GM18507 (cell line): ENCODE measurements at places on chromosomes 11 and 22.

GRCh38 chr11:61793829-61794204 lies 1.1 kb downstream of the FEN1 start:
- no peak for DNase-seq

GRCh38 chr11:126716456-126717083 lies 284.0 kb downstream of the KIRREL3 start:
- DNase-seq, result peak; percentile 17

DNA sequence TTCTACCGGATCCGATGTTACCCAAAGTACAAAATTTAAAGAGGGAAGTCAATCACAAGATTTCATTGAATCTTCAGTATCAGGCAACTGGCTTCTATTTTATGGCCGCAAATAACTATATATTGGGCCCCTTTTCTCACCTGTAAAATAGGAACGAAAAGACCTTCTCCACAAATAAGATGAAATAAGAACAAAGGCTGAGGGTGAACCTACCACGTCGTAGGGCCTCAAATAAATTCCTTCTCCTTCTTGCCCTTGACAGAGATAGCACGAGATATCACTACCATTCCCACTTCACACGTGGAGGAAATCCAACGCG lies 794 bp upstream of the EMSY start:
- no peak for DNase-seq

GRCh38 chr11:100739666-100740065 lies 52.6 kb downstream of the ARHGAP42 start:
- DNase-seq, result no peak

DNA sequence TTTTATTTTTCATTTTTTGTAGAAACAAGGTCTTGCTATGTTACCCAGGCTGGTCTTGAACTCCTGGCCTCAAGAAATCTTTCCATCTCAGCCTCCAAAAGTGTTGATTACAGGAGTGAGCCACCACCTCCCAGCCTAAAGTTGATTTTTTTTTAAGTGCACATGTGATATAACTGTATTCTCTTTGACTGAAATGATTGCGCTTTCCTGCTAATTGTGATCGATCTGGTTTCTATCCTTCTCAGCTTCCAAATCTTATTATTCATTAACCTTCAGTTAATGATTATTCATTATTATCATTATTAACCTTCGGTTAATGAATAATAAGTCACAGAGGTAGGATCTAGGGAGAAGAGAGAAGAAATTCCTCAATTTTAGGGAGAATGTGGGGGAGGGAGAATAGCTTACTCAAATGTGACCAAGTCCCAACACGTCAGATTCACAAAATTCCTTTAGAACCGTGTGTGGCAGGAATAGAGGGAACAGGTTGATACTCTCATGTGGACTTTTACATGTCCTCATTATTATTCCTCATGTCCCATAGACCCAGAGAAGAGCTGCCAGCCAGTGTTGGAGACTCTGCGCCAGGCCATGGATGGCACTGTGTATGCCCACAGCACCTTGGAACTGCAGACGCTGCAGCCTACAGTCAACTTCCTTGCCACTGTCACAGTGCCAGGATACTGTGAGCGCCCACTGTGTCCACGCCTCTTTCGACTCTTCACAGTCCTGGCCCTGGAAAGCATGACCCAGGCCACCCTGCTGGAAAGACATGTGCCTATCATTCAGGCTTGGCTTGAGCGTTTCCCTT lies 47.1 kb downstream of the RRP8 start:
- DNase-seq, result no peak

DNA sequence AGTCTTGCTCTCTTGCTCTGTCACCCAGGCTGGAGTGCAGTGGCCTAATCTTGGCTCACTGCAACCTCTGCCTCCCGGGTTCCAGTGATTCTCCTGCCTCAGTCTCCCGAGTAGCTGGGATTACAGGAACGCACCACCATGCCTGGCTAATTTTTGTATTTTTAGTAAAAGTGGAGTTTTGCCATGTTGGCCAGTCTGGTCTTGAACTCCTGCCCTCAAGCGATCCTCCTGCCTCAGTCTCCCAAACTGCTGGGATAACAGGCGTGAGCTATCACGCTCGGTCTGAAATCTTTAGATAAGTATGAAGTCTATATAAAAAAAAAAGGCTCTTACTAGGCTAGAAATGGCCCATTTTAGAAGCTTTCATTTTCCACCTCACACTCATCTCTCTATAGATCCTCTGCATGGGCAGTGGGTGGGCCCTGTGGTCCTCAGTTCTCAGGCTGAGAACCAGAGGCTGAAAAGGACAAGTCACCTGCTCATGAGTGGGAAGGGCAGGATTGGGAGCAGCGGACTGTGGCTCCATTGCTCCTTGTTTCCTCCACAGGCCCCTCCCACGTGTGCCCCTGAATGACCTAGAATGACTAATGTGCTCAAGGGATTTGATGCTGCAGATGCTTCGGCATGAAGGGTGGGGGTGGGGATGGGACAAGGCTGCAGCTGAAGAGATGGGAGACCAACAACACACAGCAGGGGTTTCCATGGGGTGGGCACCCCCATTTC lies 19.8 kb upstream of the PRAME start:
- no peak for DNase-seq

GRCh38 chr11:2804189-2804588 lies 81.4 kb downstream of the CDKN1C start:
- DNase-seq, result no peak

- peak; percentile 39 for DNase-seq
Observed at GRCh38 chr11:63564056-63564774, 1.0 kb upstream of the PLAAT2 start.

- DNase-seq, result no peak
Observed at GRCh38 chr11:281486-282161, 3.4 kb downstream of the NLRP6 start.

DNA sequence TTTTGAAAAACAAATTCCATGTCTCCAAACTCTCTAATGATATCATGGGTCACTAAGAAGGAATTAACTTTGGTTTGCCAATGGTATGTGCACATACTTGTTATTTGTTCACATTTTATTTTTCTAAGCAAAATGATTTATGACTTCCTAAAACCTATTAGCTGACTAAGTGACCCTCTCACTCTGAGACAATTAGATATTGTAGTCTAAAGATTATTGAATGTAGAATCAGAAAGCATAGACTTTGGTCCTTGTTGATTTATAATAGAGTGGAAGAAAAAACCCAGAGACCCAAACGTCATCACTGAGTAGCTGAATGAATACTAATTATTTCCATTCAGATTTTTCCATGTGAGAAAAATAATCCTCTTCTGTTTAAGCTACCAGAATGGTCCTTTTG lies 243.5 kb upstream of the ANO3 start:
- no peak for DNase-seq

GRCh38 chr22:37891926-37892325 lies 14.2 kb upstream of the MICALL1 start:
- DNase-seq, result no peak

- DNase-seq, result no peak
Observed at GRCh38 chr11:113876074-113876797, 864 bp upstream of the USP28 start.

DNA sequence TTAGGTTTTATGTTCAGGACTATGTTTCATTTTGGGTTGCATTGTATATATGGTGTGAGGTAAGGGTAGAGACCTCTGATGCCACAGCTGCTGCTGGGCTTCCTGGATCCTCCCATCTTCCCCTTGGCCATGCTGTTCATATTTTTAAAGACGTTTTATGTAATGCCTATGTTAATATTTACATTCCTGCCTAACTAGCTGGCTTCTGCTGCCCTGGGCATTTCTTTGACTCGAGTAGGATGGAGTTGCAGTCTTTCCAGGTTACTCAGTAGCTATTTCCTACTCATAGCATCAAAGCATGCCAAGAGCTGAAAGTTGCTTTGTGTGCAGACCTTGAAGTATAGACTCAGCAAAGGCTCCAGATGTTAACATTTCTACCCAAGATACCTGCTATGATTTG lies 220.5 kb upstream of the CADM1 start:
- no peak for DNase-seq

DNA sequence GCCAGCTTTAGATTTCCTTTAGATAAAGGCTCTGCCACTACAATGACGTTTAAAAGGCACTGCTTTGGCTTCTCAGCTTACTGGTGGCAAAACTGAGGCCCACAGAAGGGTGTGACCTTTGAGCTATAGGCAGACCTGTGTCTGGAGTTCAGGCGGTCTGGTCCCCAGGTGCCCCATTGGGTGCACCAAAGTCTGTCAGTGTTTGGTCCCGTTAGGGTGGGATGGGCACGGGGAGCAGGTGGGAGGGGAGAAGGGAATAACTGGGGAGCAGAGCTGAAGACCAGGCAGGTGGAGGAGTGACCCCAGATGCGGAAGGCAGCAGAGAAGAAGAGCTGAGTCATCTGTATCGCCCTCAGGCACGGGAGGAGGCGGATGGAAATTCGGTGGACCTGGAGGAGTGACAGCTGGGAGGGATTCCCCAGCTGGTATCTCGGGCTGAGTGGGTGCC lies 45.3 kb upstream of the GCAT start:
- no peak for DNase-seq

DNA sequence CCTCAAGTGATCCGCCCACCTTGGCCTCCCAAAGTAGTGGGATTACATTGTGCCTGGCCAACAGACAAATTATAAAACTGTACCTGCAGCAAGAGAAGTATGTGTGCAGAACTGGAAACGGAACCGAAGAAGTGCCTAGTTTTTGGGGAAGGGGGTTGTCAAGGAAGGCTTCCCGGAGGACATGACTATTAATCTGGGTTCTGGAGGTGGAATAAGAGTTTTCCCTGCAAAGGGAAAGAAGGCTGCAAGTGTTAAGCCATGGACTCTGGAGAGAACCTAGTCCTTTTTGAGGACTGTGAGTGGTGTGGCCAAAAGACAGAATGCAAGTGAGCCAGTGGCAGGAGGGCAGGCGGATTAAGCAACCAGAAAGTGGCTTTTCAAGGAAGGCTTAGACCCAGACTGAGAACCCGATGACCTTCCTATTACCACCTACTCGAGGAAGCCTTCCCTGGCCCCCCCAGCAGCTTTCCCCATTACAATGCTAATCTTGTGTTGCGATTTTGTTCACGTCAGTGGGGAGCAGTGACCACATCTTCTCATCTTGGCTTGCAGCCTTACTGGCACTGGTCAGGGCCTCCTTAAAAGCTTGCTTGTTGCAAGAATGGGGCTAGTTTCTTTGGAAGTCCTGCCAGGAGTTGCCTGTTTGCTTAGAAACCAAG lies 5.7 kb upstream of the SEPTIN3 start:
- DNase-seq, result no peak

GRCh38 chr11:99893811-99894210 lies 793.3 kb upstream of the ARHGAP42 start:
- DNase-seq, result no peak

- DNase-seq, result no peak
Observed at GRCh38 chr11:29119707-29120618, 896.9 kb downstream of the KCNA4 start.

DNA sequence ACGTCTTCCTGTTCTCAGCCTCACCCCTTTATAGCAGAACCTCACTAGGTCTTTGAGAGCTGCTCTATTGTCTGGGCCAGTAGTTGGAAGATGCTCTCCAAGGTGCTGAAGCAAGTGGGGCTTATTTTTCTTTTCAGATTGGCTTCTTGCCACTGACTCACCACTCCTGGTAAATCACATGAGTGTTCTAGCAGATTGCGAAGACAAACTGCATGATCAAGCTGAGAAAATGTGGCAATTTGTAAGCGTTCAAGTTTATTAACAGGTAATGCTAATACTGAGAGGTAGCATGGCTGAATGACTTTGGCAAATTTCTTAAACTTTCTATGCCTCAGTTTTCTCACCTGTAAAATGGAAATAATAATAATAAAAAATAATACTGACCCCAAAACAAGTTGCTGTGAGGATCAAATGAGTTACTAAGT lies 59.2 kb downstream of the CACNG2 start:
- no peak for DNase-seq

- no peak for DNase-seq
Observed at GRCh38 chr11:63961608-63962412, 12.6 kb upstream of the COX8A start.

GRCh38 chr11:121575963-121576290 lies 123.2 kb upstream of the SORL1-AS1 start:
- DNase-seq, result no peak

DNA sequence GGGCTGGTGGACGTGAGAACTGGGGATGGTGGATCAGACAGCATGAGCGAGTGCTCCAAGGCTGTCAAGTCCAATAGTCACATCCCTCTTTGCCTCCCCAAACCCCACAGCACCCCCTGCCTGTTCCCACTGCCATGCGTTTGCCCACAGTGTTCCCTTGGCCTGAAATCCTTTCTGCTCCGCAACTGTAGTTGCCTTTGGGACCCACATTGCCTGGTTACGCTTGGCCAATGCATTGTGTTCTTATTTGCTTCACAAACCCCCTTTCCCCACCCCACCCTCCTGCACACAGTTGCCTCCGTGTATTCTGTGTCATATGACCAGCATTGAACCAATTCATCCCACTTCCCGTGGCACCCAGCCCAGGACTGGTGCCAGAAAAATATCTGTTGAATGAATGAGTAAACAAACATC lies 2.1 kb upstream of the KIAA0930 start:
- DNase-seq, result no peak

GRCh38 chr22:37188901-37189466 lies 937 bp upstream of the C1QTNF6 start:
- no peak for DNase-seq

GRCh38 chr11:8766988-8767374 lies 84.4 kb downstream of the RPL27A start:
- DNase-seq, result no peak

- no peak for DNase-seq
Observed at GRCh38 chr11:34303028-34303570, 54.7 kb downstream of the ABTB2 start.

GRCh38 chr11:13140028-13140870 lies 131.1 kb downstream of the RASSF10 start:
- DNase-seq, result peak; percentile 46

DNA sequence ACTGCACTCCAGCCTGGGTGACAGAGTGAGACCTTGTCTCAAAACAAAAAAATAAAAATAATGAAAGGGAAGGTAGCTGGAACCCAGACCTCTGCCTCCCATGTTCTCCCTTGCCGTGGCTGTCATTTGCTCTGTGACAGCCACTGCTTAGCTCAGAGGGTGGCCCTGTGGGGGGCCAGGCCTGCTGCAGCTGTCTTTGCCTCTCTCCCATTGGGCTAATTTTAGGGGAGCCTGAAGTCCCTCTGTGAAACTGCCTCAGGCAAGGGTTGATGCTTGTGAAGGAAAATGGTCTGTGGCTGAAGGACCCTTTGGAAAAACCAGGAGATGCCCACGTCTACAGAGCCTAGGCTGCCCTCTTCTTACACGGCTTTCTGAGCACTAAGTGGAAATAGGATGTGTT lies 42.9 kb downstream of the C11orf91 start:
- no peak for DNase-seq

- DNase-seq, result no peak
Observed at GRCh38 chr11:126473269-126473668, 117.8 kb downstream of the ST3GAL4 start.

DNA sequence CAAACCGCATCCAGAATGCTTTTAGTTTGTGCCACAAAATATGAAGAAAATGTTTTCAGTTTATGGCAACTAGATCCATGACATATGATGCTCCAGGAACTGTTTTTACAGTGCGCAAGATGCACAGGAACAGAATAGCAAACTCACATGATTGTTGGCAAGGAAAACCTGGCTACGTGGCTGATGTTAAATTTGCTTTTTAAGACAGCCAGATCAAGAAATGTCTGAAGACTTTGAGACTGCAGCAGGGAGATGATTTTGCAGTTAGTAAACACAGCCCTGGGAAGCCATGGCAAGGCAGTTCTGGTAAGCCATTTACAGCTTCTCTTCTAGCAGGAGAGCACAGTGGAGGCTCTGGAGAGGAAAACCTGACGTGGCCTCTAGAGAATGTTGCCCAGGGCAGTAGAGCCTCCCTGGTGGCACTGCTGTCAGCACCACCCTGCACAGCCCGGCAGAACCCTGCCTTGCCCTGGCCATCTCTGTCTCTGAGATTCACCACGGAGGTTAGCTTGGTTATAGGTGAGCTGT lies 69.8 kb upstream of the TNRC6B start:
- no peak for DNase-seq
